ENCODE measurements at places on chromosomes 13 and 19.

- peaks cover 32% of the 10 kb centered on the region for H3K27me3 ChIP-seq
- peak; percentile 61 for DNase-seq
- no peaks in the 10 kb centered on the region for H3K36me3 ChIP-seq
These were observed 350.6 kb downstream of the LIG4 start for GRCh38 chr13:107864543-107865317.

- peaks cover 26% of the 10 kb centered on the region for H3K36me3 ChIP-seq
- H3K4me3 ChIP-seq, result peak overlapping the region; percentile 84
- H3K27me3 ChIP-seq, result no peaks in the 10 kb centered on the region
- peak; percentile 61 for DNase-seq
- peak overlapping the region; percentile 62 for H3K27ac ChIP-seq
These were observed 927 bp downstream of the CHAMP1 start for GRCh38 chr13:114315074-114315785.

GRCh38 chr19:38062959-38063761 lies 156.2 kb downstream of the SIPA1L3 start:
- DNase-seq, result no peak
- no peak overlapping the region for H3K4me3 ChIP-seq
- H3K4me1 ChIP-seq, result peaks cover 14% of the 10 kb centered on the region
- H3K27me3 ChIP-seq, result no peaks in the 10 kb centered on the region
- H3K36me3 ChIP-seq, result no peaks in the 10 kb centered on the region

DNA sequence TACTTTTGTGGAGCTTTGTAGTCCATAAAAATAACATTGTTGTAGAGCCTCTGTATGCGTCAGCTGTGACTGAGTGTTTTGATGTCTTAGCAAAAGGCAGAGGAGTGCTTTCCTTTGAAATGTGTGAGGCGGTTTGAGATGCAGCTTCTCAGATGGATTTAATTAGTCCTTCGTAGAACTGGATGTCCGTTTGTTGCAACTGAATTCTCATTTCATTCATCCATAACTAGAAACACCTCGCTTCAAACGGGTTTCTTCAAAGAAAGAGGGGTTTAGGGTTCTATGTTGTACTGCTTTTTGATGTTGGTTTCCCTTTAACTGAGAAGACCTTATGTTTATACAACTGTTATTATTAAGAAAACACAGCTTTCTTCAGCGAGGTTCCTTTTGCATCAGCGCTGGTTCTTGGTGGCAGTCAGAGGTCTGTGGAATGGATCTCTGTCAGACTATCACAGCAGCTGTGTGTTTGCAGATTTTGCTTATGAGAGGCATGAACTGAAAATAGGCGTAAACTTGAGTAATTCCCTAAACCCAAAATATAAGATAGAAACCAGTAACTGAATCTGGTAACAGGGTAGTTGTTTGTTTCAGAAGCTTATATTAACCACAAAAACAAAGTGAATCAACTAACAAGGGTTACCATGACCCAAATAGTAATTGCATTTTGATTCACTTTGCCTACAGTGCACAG lies 194.4 kb downstream of the GGACT start:
- H3K27ac ChIP-seq, result peak overlapping the region; percentile 91
- H3K4me1 ChIP-seq, result peaks cover 27% of the 10 kb centered on the region
- DNase-seq, result peak; percentile 76
- H3K36me3 ChIP-seq, result peaks cover 2% of the 10 kb centered on the region
- no peaks in the 10 kb centered on the region for H3K27me3 ChIP-seq

GRCh38 chr13:111623743-111624505 lies 303.5 kb downstream of the TEX29 start:
- H3K4me3 ChIP-seq, result no peak overlapping the region
- DNase-seq, result no peak
- H3K36me3 ChIP-seq, result no peaks in the 10 kb centered on the region

DNA sequence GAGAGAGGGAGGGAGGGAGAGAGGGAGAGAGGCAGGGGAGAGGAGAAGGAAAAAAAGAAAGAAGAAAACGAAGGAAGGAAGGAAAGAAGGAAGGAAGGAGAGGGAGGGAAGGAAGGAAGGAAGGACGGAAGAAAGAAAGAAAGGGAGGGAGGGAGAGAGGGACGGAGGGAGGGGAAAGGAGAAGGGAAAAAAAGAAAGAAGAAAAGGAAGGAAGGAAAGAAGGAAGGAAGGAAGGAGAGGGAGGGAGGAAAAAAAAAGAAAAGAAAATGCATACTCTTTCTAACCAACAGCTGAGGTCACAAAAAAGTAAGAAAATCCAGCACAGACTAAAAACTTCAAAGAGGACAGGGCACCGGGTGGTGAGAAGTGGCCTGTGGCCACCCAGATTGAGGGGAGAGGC lies 109.7 kb downstream of the GNG7 start:
- peaks cover 25% of the 10 kb centered on the region for H3K27me3 ChIP-seq
- H3K27ac ChIP-seq, result no peak overlapping the region
- no peak for DNase-seq
- no peak overlapping the region for H3K4me3 ChIP-seq

GRCh38 chr13:76879883-76880270 lies 6.3 kb downstream of the KCTD12 start:
- H3K27me3 ChIP-seq, result peaks cover 7% of the 10 kb centered on the region
- no peak for DNase-seq
- H3K4me3 ChIP-seq, result peak overlapping the region; percentile 63
- no peak overlapping the region for H3K27ac ChIP-seq
- H3K36me3 ChIP-seq, result peaks cover 4% of the 10 kb centered on the region
- peaks cover 27% of the 10 kb centered on the region for H3K4me1 ChIP-seq

DNA sequence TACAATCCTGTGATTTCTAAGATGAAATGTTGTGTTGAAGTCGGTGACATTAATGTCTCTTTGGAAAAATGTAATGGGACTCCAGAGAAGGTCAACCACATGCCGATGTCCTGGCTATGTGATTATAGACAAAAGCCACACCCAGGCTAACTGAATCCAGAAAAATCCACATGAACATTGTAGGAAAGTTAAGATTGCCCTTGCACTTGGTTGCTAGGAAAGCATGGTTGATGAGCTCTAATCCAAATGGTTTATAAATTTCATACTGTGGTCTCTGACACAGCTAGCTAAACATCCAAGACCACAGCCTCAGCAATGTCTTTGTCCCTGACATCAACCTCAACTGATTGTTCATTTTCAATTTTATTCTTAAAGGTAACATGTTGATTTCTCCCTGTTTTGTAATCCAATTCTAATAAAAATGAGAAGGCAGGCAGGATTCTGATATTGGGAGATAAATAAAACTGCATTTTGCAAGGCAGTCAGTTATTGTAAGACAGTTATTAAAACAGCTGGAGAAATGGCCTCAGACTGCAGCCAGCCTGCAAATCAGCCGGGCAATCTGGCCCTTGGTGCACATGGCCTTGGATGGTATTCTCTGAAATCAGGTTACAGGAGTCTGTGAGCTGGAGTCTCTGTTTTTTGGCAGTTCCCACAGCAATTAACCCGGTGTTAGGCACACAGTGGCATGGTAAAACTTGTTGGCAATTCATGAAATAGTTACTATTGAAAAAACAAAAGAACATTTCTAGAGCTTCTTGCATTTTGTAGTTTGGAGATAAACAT lies 93.9 kb downstream of the STARD13 start:
- DNase-seq, result no peak
- H3K27me3 ChIP-seq, result no peaks in the 10 kb centered on the region
- peak overlapping the region; percentile 58 for H3K27ac ChIP-seq
- H3K36me3 ChIP-seq, result peaks cover 13% of the 10 kb centered on the region
- no peak overlapping the region for H3K4me3 ChIP-seq

DNA sequence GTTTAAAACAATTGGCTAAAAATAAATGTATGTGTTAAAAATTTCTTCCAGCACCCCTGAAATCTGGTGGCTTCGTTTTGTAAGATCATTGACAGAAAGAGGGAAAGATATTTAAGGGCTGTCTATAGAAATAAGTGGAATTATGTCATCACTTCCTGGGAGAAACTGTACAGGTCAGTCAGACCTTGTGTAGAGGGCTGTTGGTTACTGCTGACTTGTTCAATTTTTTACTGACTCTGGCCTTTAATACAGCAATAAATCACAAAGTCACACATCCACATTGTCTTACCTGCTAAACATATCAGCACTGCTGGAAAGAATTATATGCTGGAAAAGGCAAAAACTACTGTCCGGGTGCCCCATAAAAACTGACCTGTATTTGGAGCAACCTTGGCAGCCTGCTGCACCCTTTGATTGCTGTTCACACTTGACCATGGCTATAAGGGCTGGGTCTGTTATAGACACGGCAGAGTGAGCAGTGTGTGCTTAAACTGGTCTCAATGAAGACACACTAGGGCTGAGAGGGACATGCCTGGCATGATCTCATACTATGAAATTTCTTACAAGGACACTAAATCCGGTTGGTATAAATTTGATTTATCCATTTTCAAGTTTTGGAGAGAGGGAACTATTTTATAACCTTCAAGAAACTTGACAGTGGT lies 162.1 kb downstream of the NHLRC3 start:
- no peak overlapping the region for H3K4me3 ChIP-seq
- H3K27me3 ChIP-seq, result peaks cover 2% of the 10 kb centered on the region
- no peak overlapping the region for H3K27ac ChIP-seq
- H3K4me1 ChIP-seq, result peaks cover 9% of the 10 kb centered on the region
- no peaks in the 10 kb centered on the region for H3K36me3 ChIP-seq

DNA sequence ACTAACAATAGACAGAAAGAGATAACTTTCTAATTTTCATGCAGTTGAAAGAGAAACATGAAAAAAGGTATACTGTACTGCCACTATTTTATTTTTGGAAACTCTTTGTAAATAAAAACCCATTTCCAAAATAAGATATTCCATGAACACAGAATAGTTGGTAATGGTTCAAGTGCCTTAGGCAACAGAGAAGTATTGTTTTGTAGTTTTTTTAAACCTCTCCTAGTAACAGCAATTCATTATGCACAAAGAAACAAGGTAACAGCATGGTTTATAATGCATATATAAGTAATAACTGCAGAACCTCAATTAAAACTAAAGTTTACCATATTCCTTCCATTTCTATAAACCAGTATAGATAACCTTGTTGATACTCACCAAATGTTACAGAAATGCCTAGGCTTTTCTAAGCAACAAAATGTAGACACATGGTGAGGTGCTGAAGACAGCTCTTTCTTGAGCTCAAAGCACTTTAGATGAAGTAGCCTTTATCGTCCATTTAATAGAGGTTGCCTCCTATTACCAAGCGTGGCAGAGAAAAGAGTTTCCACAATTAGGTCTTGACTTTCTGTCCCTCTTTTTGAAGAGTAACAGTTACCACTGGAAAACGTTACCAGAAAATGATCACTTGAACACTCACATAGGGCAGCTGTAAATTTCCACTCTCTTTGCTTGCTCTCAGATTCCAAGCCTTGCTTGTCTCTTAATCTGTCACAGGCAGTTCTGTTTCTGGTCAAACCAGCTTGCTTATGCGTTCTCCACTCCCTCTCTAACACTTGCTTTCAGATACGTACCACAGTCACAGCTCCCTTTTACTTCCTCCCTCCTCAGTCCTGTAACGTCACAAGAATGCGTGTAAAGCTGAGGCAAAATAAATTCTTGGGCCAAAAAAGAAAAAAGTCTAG lies 42.9 kb downstream of the CAB39L start:
- peaks cover 3% of the 10 kb centered on the region for H3K27me3 ChIP-seq
- peak; percentile 34 for DNase-seq
- no peak overlapping the region for H3K4me3 ChIP-seq
- no peaks in the 10 kb centered on the region for H3K4me1 ChIP-seq
- no peaks in the 10 kb centered on the region for H3K36me3 ChIP-seq

DNA sequence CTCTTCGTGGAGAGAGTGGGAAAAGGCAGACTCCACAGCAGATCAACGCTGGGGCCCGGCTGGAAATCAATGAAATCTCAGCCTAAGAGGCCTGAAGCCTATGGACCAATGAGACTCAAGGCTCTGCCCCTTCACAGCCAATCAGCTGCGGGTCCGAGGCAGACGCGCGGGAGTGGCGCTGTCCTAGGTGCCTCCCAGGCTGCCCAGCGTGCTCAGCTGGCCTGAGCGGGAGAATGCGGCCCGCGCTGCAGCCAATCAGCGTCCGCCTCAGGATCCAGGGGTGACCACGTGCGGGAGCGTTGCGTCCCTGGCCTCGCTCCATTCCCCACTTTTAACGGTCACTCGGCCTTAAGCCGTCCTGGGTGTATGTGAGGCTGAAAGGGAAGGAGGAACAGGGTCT lies at the start of gene ZBTB32:
Gene ZBTB32 (plus strand): TSS at position 341 of the 400 bp plus-strand sequence. CDS start 10,069 bp downstream, outside the sequence.
- H3K4me3 ChIP-seq, result no peak within 1 kb of the TSS
- DNase-seq, result peak; percentile 72
- H3K27ac ChIP-seq, result no peak within 1 kb of the TSS
- H3K36me3 ChIP-seq, result peaks cover 2% of the 10 kb centered on the region
- H3K27me3 ChIP-seq, result no peaks in the 10 kb centered on the region

DNA sequence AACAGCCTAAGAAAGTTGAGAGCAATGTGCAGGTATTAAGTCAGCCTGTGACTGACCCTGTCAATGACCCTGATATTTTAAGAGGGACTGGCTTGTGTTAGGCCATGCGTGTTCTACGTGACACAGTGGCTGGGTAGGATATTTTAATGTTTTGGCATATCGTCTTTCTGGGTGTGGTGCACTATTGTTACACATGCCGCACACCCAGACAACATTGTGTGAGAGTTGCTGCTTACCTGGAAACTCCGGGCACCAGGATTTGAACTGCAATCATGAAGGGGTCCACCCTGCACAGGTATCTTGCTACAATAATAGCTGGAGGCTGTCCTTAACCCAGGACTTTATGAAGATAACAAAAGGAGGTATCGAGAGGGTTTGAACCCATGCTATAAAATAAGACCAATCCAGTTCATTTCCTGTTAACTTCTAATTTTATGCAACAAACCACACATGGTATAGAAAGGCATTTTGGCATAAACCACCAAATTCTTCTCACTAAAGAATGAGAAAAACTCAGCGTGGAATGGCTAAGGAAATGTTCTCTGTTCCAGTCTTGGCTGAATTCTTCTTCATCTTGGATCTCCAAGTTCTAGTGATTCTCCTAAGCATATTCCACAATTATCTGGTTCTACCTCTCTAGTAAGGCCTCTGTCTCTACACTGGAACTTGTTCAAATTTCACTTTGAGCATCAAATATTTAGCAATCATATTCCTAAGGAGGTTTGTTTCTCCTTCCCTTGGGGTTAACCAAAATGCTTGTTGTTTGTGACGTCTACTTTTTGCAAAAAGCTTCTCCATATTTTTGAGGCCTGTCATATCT lies 38.7 kb upstream of the POMP start:
- peaks cover 12% of the 10 kb centered on the region for H3K4me1 ChIP-seq
- H3K4me3 ChIP-seq, result no peak overlapping the region
- H3K27ac ChIP-seq, result no peak overlapping the region

Measured in activated CD4-positive, alpha-beta T cell treated with anti-CD3 and anti-CD28 coated beads, Interleukin-2, amount 10 ng/mL, durations not matched to agents 24 days and 14 days (primary cell).